Small intestine (tissue), 16 donors: ENCODE measurements at places on chromosomes 13 and 19. TPM values are rescaled to one million over a fixed set of nuclear protein-coding genes. Genes with fewer than 3 reads are reported as not detected.

- no peak overlapping the region for H3K27ac ChIP-seq
- no peaks in the 10 kb centered on the region for H3K4me1 ChIP-seq
- H3K27me3 ChIP-seq: no peaks in the 10 kb centered on the region
- DNase-seq: no peak
- H3K4me3 ChIP-seq: no peak overlapping the region
These were observed 339.7 kb downstream of the MTUS2 start for GRCh38 chr13:29159871-29160270.

DNA sequence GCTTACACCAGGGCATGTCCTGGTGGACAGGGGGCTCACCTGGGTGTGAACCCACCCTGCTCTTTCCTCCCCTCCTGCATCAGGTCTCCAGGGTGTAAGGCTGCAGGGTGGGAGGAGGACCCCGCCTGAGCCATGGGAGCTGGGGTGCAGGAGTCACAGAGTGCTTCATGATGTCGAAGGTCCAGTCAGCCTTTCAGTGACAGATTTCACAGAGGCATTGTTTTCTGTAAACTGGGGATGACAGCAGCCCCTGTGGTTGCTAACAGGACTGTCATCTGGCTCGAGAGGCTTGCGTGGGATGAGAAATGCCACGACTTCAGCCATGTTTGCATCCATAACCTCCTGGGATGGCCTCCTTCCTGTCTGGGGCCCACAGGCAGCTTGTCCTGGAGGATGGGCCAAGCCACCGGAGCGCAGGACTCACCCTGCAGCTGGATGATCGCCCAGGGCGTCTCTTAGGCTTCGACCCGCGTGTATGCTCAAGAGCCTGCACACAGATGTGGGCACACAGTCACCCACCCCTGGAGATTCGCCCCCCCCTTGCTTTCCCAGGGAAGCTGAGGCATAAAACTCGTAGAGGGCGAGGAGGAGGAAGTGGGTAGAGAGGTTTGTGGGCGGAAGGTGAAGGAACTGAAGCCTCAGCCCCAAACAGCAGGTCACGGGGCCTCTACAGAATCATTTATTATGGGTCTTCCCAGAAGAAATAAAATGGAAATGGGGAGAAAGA, 4.9 kb downstream of the NANOS3 start:
- no peak overlapping the region for H3K4me3 ChIP-seq
- no peak for DNase-seq
- no peak overlapping the region for H3K27ac ChIP-seq
- no peaks in the 10 kb centered on the region for H3K27me3 ChIP-seq
- H3K36me3 ChIP-seq: no peaks in the 10 kb centered on the region
- peaks cover 11% of the 10 kb centered on the region for H3K4me1 ChIP-seq

The MIA gene
- polyA plus RNA-seq: 2.7 TPM

DNA sequence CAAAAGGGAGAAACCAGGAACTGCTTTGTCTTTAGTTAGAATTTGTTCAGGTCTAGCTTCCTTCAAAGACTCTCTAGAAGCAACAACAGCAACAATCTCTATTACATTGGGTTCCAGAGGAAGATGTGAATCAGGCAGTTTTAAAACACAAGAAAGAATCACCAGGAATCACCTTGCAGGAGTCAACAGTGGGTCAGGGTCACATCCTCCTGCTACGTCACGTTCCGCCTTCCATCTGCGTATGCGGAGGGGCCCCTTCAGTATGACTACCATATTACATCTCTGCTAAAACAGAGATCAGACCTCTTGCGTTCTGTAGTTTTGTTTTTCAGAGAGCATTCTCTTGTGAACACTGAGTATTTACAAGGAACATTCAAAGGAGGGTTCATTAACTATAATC, 147.8 kb upstream of the STARD13 start:
- H3K36me3 ChIP-seq: no peaks in the 10 kb centered on the region
- H3K4me1 ChIP-seq: no peaks in the 10 kb centered on the region
- no peaks in the 10 kb centered on the region for H3K27me3 ChIP-seq
- no peak for DNase-seq

DNA sequence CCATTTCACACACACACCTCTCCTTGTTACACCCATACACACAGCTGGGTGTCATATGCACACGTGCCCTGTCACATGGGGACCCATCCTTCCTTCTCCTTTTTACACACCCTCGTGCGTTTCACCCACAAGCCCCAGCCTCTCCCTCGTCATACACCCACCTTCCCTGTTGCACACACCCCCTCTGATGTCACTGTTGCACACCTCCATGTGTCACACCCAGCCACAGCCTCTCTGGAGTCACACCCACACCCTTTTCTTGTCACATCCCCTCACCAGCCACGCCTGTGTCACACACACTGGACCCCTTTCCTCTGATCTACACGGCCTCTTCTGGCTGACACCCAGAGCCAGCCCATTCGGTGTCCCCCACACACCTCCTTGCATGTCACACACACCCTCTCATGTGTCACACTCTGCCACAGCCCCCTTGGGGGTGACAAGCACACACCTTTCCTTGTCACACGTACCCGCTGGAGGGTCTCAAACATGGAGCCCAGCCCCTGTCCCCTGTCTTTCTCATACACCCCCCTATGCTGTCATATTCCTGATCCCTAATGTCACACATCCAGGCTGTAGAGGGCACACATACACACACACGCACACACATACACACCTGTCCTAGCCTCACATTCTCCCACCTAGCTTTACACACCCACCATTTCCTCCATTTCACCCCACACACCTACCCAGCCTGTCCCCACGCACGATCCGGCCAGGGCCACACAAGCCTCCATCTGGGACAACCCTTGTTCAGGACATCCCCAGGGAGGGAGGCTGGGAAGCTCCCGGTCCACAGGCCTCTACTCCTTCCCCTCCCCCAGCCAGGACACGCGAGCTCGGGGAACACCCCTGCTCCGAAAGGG, 1.4 kb downstream of the NOVA2 start:
- no peak for DNase-seq
- H3K27ac ChIP-seq: no peak overlapping the region
- H3K4me3 ChIP-seq: peak overlapping the region; percentile 5
- H3K4me1 ChIP-seq: no peaks in the 10 kb centered on the region
- H3K36me3 ChIP-seq: no peaks in the 10 kb centered on the region

DNA sequence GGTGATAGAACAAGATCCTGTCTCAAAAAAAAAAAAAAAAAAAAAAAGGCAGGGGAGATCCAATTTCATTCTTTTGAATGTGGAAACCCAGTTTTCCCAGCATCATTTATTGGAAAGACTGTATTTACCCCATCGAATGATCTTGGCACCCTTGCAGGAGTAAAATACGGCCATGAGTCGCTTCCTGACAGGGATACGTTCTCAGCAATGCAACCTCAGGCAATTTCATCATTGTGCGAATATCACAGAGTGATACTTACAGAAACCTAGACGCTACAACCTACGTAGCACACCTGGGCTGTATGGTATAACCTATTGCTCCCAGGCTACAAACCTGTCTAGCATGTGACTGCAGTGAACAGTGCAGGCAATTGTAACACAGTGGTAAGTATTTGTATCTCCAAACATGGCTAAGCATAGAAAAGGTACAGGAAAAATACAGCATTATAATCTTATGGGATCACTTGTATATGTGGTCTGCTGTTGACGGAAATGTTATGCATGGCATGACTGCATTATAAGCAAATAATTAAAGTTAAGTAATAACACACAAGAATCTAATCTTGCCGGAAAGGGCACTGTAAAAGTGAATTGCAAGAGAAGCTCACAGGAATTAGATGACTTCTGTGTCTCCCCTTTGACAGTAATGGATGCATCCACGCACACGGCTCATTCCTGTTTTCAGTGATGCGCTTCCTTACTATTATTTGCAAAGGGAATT, 24.1 kb downstream of the RFX2 start:
- no peak overlapping the region for H3K4me3 ChIP-seq
- no peaks in the 10 kb centered on the region for H3K27me3 ChIP-seq
- DNase-seq: peak; percentile 64
- no peaks in the 10 kb centered on the region for H3K36me3 ChIP-seq

- H3K27ac ChIP-seq: no peak overlapping the region
- H3K4me1 ChIP-seq: no peaks in the 10 kb centered on the region
- no peaks in the 10 kb centered on the region for H3K36me3 ChIP-seq
- peaks cover 7% of the 10 kb centered on the region for H3K27me3 ChIP-seq
- no peak overlapping the region for H3K4me3 ChIP-seq
These were observed 22.6 kb upstream of the CDC16 start for GRCh38 chr13:114212158-114212495.

- peaks cover 57% of the 10 kb centered on the region for H3K36me3 ChIP-seq
- H3K27ac ChIP-seq: no peak overlapping the region
- DNase-seq: no peak
- H3K4me1 ChIP-seq: no peaks in the 10 kb centered on the region
- H3K27me3 ChIP-seq: no peaks in the 10 kb centered on the region
- H3K4me3 ChIP-seq: no peak overlapping the region
These were observed 126.2 kb downstream of the RAB20 start for GRCh38 chr13:110435331-110435730.

The PLEKHF1 gene
- 12.0 TPM for polyA plus RNA-seq

GRCh38 chr13:100098445-100099116, 9.7 kb downstream of the PCCA start:
- no peak overlapping the region for H3K27ac ChIP-seq
- no peaks in the 10 kb centered on the region for H3K36me3 ChIP-seq
- DNase-seq: no peak
- peaks cover 4% of the 10 kb centered on the region for H3K4me1 ChIP-seq
- no peaks in the 10 kb centered on the region for H3K27me3 ChIP-seq

- H3K4me3 ChIP-seq: no peak overlapping the region
- H3K36me3 ChIP-seq: no peaks in the 10 kb centered on the region
- DNase-seq: peak; percentile 7
- no peak overlapping the region for H3K27ac ChIP-seq
These were observed 913.8 kb upstream of the SLITRK5 start for GRCh38 chr13:86757236-86757978.
